ENCODE measurements at places on chromosomes 11 and 22. TPM values are rescaled to one million over a fixed set of nuclear protein-coding genes. Genes with fewer than 3 reads are reported as not detected.

Gene ABCC8
- not detected for total RNA-seq

DNA sequence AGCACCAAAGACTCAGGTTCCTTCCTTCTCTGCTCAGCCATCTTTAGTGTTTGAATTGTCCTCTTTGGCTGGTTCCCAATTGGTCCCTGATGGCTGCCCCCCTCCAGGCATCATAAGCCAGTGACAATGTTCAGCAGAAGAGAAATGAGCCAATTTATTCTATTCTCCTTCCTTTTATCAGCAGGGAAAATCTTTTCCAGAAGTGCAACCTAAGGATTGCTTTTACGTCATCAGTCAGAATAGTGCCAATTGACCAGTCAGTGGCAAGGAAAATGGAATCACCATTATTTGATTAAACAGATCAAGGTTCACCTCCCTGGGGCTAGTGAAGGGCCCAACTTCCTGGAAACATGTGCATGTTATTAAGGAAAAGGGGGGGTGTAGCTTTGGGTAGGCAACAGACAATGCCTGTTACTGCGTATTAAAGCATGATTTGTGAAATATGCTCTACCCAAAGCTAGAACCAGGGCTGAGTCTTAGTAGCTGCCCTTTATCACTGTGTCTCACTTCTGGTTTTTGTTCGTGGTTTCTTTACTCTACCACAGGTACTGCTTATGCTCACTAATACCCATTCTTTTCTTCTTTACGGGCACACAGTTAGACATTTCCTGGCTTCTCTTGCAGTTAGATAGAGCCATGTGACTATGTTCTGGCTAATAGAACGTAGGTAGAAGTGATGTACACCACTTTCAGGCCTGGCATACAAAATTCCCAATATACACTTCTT, 12.6 kb upstream of the DBX1 start:
- H3K4me1 ChIP-seq, result no peaks in the 10 kb centered on the region
- no peaks in the 10 kb centered on the region for H3K36me3 ChIP-seq
- H3K27me3 ChIP-seq, result no peaks in the 10 kb centered on the region
- no peak overlapping the region for H3K4me3 ChIP-seq

DNA sequence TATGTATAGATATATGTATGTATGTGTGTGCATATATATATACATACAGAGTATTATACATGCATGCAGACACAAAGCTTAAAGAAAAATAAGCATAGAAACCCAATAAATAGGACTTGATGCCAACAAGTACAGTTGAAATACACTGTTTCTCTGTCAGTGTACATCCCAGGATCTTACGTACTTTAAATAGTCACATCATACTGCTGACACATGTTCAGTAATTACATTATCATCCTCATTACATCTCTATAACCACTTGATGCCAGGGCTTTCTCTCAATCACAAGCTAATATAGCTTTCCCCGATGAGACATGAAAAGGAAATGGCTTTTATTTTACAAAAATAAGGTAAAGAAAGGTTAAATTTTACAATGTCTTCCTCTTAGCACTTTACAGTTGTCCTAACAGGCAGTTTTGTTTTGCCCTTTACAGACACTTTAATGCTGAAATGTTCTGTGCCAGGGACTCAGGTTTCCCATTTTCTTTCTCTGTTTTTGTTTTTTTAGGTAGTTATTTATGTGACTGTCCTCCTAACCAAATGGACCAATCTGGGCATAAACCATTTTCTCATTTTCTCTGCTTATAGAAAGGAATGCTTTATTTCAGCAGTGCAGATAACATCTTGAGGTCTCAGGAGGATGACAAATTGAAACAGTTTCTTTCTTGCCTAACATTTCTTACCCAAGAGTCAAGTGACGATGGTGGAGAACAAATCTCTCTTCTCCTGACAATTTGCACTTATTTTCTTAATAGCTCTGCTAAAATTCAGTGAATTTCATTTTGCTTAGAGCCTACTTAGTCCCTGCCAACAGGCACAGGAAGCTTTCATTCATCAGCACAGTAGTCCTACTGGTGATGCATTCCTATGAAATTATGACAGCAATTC, 350.2 kb downstream of the TTC28 start:
- H3K27ac ChIP-seq, result no peak overlapping the region
- no peaks in the 10 kb centered on the region for H3K4me1 ChIP-seq
- no peak overlapping the region for H3K4me3 ChIP-seq
- DNase-seq, result no peak

Gene BIK
- total RNA-seq, result 1.2 TPM

DNA sequence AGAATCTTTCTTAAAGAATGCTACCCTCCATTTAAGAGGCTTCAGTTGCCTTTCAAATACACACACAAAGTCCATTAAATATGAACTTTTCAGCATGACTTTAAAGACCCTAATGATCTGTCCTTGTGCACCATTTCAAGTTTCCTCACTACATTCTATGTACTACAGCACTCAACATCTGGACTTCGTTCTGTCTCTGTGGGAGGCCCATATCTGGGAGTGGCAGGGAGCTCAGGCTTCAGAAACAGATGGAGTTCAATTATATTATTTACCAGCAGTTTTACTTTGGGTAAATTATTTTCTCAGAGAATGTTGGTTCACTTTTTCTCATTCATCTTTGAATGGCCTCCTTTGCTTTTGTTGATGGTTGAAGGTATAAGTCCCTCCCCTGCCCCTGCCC, 67.4 kb downstream of the ANO3 start:
- no peak for DNase-seq
- H3K4me3 ChIP-seq, result no peak overlapping the region
- no peak overlapping the region for H3K27ac ChIP-seq

DNA sequence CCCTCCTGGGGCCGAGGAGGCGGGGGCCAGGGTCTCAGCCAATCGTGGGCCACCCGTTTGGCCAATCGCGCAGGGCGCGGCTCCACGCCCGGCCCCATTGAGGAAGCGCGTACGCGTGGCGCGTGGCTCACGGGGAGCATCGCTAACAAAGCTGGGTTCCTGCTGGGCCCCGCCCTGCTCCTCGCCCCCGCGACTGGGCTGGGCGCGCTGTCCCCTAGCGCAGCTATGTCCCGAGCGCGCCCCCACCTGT, 614 bp upstream of the ASCL2 start:
- H3K4me3 ChIP-seq, result peak overlapping the region; percentile 42
- no peak overlapping the region for H3K27ac ChIP-seq
- peaks cover 47% of the 10 kb centered on the region for H3K4me1 ChIP-seq
- peaks cover 2% of the 10 kb centered on the region for H3K27me3 ChIP-seq

Gene PHOX2A
- not detected for total RNA-seq

GRCh38 chr11:47514825-47515647, 37.9 kb downstream of the CELF1 start:
- H3K27me3 ChIP-seq, result no peaks in the 10 kb centered on the region
- DNase-seq, result no peak
- peaks cover 1% of the 10 kb centered on the region for H3K36me3 ChIP-seq
- peak overlapping the region; percentile 58 for H3K27ac ChIP-seq

GRCh38 chr11:1229471-1230120, 6.7 kb downstream of the MUC5B start:
- H3K4me3 ChIP-seq, result no peak overlapping the region
- no peak for DNase-seq
- no peaks in the 10 kb centered on the region for H3K36me3 ChIP-seq
- H3K4me1 ChIP-seq, result no peaks in the 10 kb centered on the region

Gene P2RX6
- 0.14 TPM for total RNA-seq

Gene MCM5
- total RNA-seq, result 61.5 TPM

- H3K27ac ChIP-seq, result no peak overlapping the region
- no peaks in the 10 kb centered on the region for H3K36me3 ChIP-seq
- peaks cover 2% of the 10 kb centered on the region for H3K27me3 ChIP-seq
- no peaks in the 10 kb centered on the region for H3K4me1 ChIP-seq
- DNase-seq, result no peak
Measured at GRCh38 chr11:8839306-8839956, 71.6 kb upstream of the AKIP1 start.

GRCh38 chr11:72141066-72141465, 5.5 kb downstream of the FOLR3 start:
- no peak overlapping the region for H3K27ac ChIP-seq
- H3K4me1 ChIP-seq, result peaks cover 3% of the 10 kb centered on the region
- H3K27me3 ChIP-seq, result no peaks in the 10 kb centered on the region
- no peak for DNase-seq

- H3K4me1 ChIP-seq, result peaks cover 31% of the 10 kb centered on the region
- H3K36me3 ChIP-seq, result peaks cover 19% of the 10 kb centered on the region
- peaks cover 3% of the 10 kb centered on the region for H3K27me3 ChIP-seq
- peak; percentile 63 for DNase-seq
- peak overlapping the region; percentile 67 for H3K27ac ChIP-seq
- H3K4me3 ChIP-seq, result peak overlapping the region; percentile 76
Measured at GRCh38 chr11:33773404-33773986, 825 bp downstream of the FBXO3 start.

- H3K27ac ChIP-seq, result no peak overlapping the region
- no peaks in the 10 kb centered on the region for H3K27me3 ChIP-seq
- no peak for DNase-seq
- no peaks in the 10 kb centered on the region for H3K4me1 ChIP-seq
- no peaks in the 10 kb centered on the region for H3K36me3 ChIP-seq
Measured at GRCh38 chr11:17526326-17526725, 17.9 kb downstream of the USH1C start.

DNA sequence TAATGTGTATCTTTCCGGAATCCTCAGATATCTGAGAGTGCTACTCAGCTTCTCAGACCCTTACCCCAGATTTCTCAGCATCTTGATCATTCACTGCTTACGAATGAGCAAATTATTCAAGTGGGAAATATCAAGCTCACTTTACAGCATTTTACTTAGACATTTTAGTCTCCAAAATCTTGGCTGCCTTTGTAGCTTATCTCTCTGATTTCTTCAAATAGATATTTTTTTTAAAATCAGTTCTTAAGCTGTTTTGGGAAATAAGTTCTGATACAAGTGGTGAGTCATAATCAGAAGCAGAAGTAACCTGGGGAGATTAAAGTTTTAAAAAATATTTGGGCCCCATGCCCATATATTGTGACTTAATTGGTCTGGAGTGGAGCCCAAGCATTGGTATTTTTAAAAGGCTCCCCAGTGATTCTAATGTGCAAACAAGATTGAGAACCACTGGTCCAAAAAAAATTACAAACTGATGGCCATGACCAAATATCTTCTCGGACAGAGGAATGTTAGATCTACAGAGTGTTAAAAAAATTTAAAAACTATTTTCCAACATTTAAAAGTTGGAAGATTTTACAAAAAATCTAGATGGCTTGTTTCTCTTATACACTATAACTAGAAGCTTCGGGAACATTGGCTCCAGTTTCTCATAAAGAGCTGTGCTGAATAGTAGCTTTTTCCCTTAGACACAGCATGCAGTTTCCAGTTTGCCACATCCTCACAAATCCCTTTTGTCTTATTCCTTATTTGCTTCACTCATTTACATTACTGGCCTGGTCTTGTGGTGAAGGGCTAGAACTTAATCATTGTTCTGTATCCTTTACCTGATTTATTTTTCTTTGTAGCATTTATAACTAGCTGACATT, 87.8 kb upstream of the BMAL1 start:
- H3K27me3 ChIP-seq, result no peaks in the 10 kb centered on the region
- no peaks in the 10 kb centered on the region for H3K4me1 ChIP-seq
- DNase-seq, result no peak
- H3K36me3 ChIP-seq, result no peaks in the 10 kb centered on the region
